ACHN (cell line): ENCODE measurements at places on chromosomes 13 and 19.

GRCh38 chr13:46295491-46296114, 83.9 kb downstream of the LRRC63 start:
- DNase-seq = no peak

GRCh38 chr19:30882411-30883005, 466.7 kb downstream of the TSHZ3 start:
- no peak for DNase-seq

- DNase-seq = peak; percentile 1
Observed at GRCh38 chr13:59038824-59039223, 1124.9 kb downstream of the DIAPH3 start.

- peak; percentile 72 for DNase-seq
Observed at GRCh38 chr13:36530050-36530789, 97.9 kb downstream of the CCNA1 start.

GRCh38 chr13:88729605-88730004, 1058.4 kb downstream of the SLITRK5 start:
- DNase-seq = no peak

DNA sequence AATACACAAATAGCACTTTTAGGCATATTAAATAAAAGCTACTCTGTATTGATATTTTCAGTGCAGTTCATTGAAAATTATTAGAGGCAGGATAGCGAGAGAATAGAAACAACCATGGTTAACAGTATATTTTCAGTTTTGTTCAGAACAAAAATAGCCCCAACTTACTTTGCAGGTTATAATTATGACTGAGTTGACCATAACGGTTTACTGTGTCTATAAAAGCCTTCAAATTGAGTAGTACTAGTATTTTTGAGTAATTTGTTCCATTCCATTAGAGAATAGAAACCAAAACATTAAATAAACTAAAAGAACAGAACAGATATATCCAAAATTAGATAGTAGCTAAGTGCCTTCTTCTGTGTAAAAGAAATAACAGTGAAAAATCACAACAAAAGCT, 1108.4 kb upstream of the PCDH20 start:
- DNase-seq = no peak

DNA sequence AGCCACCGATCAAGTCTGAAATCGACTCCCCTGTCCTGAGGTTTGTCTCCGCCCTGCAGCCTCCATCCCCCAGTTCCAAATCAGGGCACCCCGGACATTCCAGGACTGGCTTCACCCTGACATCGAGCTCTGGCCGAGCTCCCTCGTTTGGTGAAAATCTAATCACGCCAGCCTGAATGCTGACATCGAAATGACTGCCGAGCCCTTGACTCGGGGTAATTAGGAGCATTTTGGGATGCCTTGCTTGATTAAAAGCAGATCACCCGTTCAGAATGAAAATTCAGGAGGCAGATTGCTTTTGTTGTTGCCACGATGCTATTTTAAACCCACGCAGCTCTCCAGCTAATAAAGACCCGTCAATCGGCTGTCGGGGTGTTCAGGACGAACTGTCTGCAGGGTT, 34.3 kb downstream of the ZNRF4 start:
- no peak for DNase-seq

DNA sequence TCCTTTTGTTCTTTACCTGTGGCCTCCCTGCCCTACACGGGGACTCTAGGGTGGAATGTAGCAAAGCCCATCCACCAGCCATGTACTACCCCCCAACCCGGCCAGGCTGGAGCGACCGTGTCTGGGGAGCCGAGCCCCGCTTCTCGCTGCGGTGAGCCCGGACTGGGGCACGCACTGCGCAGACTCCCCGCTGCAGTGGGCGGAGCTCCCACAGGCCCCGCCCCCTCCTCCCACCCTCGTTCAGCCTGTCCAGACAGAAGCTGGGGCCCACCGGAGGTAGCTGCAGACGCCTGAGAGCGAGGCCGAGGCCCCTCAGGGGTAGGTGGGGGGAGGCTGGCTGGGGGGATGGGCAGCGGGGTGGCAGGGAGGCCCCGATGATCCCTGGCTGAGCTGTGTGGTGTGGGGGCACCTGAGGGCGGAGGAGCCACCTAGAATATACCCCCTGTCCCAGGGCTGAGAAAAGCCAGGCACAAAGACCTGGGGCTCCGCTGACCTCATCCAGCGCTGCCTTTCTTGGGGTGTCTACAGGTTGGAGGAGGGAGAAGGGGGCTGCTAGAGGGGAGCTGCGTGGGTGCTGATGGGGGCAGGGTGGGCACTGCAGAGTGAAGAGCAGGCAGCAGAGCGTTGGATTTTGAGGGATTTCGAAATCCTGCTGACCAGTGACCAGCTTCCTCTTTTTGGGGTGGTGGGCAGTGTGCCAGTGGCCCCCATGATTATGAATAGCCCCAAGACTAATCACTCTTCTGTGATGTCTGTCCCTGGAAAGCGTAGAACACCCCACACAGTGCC, 17.3 kb downstream of the PLD3 start:
- DNase-seq = peak; percentile 61

- no peak for DNase-seq
Observed at GRCh38 chr19:51696606-51697005, 3.5 kb downstream of the SPACA6 start.

GRCh38 chr13:57857945-57858344, 226.4 kb downstream of the PCDH17 start:
- DNase-seq = no peak

DNA sequence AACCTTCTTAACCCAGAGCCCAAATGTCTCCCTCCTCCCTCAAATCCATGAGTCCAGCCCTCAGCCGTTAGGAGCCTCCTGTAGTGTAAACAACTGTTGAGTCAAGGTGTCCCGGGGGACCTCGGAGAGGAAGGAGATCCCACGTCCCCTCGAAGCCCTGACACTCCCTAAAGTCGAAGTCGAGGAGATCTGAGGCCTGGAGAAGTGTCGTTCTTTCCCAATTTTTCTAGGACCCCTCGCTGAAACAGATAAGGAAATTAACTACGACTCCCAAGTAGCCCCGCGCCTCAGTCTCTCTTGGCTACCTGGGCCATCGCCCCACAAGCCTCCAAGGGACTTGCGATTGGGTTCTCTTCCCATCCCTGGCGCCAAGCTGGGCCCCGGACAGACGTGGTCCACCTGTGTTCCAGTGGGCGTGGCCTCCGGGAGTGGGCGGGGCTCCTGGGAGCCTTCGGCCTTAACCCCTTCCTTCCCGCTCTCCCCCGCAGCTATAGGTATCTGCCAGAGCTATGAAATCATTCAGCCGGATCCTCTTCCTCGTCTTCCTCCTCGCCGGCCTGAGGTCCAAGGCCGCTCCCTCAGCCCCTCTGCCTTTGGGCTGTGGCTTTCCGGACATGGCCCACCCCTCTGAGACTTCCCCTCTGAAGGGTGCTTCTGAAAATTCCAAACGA, 869 bp downstream of the GFY start:
- no peak for DNase-seq

- no peak for DNase-seq
Observed at GRCh38 chr19:35818445-35818844, 5.8 kb upstream of the PRODH2 start.

- no peak for DNase-seq
Observed at GRCh38 chr13:22235950-22236290, 565.0 kb downstream of the FGF9 start.

DNA sequence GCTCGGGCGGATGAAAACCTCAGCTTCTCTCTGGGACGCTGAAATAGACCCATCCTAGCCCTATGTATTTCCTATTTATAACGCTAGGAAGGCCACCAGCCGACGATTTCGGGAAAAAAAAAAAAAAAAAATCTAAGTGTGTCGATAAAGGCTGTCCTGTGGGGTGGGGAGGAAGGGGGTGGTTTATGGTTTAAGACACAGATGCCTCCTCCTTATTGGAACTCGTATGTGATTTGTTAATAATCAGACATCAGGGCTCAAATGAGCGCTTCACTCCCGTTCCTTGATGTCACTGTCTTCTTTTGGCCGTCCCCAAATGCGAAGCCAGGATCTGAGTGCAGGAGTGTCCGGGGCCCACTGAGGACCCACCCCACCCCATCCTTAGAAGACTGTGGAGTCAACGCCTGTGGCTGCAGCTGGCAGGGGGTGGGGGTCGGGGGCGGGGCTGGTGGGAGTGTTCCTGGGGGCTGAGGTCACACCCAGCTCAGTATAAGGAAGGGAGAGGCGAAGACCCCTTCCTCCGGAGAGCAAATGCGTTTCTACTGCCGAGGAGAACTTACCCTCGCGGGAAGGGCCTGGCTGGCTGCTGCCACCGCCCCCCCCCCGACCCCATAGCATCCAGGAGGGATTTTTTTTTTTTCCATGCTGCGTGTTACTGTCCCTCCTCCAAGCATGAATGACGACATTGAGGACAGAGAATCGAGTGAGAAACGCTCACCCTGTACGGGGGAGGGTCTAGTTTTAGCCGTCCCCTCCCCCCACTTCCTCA, 971 bp downstream of the ATCAY start:
- no peak for DNase-seq

DNA sequence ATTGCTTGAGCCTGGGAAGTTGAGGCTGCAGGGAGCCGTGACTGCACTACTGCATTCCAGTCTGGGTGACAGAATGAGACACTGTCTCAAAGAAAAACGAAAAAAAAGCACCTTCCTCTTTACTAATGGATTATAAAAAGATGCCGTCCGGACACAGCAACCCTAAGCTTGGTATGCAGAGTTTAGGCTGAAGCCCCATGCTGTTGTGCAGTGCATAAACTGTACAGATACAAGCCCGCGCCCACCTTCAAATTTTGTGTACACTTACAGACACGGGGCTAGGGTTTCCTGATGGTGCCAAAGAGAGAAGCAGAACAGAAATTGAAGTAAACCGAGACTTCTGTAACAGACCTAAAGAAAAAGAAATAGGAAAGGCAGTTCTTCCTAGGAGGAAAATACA, 9.0 kb downstream of the LPAR6 start:
- no peak for DNase-seq

DNA sequence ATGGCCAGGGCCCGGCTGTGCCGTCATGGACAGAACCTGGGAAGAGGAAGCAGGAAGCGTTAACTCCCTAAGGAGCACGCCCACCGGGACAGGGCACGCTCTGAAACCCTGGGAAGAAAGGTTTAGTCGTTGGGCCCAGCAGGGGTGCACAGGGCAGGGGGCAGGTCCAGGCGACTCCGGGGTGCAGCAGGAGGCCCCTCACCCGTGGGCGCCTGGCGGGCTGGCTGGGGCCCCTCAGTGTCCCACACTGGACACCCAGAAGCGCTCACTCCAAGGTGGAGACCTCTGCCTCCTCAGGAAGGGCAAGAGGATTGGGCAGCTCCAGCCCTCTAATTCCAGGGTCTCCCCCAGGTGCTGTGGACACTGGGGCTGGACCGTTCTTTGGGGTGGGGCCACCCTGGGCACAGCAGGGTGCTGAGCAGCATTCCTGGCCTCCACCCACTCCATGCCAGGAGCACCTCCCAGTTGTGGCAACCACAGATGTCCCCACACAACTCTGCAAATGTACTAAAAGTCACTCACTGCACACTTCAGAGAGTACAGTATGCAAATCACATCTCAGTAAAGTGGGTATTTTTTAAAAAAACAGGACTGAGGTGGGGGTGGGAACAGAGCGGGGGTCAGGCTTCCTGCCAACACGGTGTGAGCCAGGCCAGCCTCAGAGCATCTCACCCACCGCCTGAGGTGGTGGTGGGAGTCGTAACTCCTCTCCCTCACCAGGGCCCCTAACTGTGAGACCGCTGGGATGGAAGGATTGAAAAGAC, 35.2 kb downstream of the PIP5K1C start:
- no peak for DNase-seq

DNA sequence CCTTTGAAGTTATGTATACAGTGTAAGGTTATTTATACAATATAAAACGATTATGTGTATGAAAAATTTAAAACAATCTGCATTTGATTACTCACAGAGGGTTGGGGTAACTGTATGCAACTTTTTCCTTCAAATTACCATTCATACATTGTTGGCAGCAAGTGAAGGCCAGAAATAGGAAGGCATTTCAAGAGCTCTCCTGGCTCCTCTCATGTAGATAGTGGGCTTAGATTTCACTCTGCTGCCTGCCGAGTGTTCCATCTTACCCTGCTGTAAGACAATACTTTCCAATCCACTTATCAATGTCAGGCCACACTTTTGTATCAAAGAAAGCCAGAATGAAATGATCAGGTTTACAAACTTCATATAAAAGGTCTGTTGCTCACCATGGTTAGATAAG, 245.2 kb downstream of the DNAJC15 start:
- DNase-seq = peak; percentile 0

DNA sequence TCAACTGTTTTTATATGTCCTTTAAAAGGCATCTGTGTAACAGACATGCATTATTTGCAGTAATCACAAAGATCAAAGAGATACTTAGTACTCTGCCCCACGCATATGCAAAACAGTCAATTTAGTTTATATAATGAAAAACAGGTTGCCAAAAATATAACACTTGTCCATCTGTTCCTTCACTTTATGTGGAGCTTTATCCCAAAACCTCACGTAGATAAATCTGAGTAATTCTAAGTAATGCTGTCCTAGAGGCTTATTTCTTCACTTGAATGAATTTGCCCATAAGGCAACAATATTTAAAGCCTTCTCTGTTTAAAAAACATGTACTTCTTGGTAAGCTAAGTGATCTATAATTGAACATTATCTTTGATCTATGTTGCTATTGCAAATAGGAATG, 20.3 kb upstream of the SLITRK6 start:
- DNase-seq = no peak

GRCh38 chr13:26558074-26558805, 757 bp downstream of the WASF3 start:
- DNase-seq = no peak

- no peak for DNase-seq
Observed at GRCh38 chr13:106911627-106912026, 343.7 kb upstream of the ARGLU1 start.

DNA sequence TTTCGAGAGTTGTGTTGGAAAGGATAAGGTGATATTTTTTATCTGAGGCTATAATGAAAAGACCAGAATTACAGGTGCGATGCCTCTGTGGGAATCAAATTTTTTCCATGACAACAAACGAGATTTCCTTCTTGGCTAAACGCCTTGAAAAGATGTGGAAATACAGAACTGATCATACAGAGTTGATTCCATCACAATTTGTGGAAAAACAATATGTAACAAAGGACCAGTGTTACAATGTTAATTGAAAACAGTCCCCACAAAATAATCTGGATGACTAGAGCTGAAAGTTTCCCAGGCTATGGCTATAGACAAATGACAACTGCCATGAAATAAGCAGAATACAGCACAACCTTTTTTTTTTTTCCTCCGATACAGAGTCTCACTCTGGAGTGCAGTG, 628.9 kb downstream of the DIAPH3 start:
- no peak for DNase-seq

DNA sequence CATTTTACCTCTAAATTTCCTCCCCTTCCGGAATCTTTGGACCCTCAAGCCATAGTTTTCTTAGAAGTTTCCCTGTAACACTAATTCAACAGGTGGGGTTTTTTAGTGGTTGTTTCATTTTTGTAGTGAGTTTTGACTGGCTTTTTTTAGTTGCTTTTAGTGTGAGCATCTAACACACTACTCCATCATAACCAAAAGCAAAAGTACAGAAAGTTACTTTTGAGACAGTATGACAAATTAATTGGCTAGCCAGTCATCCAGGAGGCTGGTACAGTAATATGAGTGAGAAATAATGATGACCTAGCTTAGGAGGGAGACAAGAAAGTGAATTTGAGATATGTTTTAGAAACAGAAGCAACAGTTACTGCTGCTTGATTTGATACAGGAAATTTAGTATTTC, 71.5 kb downstream of the DNAJC15 start:
- no peak for DNase-seq
